ENCODE measurements at places on chromosomes 4 and X.

DNA sequence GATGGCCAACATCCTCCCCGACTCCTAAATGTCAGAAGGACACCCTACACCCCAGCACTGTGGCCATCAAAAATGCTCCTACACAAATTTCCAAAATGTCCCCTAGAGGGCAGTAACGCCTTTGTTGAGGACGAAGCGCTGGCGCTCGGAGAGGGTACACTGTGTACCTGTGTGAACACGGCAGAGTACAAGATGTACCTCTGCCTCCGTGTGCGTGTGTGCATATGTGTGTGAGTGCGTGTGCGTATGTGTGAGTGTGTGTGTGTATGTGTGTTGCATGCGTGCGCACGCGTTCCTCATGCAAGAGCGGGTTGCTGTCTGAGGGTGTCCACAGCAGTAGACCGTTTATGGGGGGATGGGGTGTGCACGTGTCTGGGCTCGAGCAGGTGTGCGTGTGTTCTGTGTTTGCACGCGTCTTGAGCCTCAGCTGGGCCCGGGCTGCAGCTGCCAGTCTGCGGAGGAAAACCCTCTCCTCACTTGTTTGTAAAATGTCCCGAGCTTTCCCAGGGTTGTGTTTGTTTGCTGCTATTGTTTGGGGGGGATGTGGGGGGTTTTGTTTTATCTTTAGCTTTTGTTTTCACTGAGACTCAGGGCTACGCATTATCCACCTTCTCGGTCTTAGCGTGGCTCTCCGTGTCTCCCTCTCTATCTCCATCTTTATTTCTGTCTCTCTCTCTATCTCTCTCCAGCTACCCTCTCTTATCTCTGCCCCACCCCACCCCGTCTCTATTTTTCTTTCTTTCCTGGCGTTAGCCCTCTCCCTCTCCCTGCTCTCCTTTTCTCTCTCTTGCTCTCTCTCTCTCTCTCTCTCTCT lies 10.4 kb upstream of the TSPYL2 start:
- no peak for DNase-seq

GRCh38 chrX:118867251-118867650 lies 43.6 kb downstream of the ZCCHC12 start:
- DNase-seq, result no peak

DNA sequence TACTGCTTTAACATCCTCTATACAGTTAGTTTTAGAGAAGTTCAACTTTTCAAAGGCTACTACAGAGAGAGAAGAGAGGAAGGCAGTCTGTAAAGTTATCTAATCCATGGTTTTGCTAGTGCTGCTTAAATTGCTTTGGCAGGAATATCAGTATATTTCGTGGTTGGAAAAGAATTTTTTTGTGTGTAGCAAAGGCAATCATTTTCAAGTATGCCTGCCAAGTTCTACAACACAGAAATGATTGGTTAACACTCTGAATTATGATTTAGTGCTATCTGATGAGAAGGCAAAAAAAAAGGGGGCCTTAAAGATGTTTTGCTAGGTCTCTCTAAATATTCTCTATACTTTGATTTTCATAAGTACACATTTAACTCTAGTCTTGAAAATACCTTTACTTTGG lies 133.1 kb downstream of the JADE1 start:
- DNase-seq, result no peak

GRCh38 chrX:114015966-114016365 lies 567.9 kb upstream of the HTR2C start:
- no peak for DNase-seq

DNA sequence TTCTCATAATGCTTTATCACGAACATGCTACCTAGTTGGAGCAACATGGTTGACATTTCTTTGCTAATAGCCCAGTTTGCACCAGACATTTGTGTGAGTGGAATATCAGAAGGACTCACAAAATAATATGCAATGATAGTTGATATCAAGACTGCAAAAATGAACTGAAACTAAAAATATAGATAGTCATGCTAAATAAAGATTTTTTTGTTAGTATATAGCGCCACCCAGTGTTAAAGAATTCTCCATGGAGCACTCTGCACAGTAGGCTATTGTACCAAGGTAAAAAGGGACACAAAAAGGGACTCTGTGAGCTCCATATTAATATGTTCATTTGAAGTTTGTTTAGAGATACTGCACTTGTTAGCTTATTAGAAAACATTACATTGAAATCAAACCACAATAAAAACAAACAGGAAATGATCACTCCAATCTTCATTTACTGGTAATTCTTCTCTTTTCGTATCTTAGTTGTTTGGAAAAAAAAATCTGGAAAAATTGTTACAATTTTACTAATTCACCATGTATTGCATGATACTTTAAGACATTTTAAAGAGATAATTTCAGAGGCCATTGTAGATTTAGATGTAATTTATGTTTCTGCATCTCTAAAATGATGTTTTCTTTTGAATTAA lies 1509.6 kb downstream of the ADGRL3 start:
- peak; percentile 11 for DNase-seq

- no peak for DNase-seq
These were observed 11.5 kb downstream of the STK26 start for GRCh38 chrX:132034648-132035047.

- no peak for DNase-seq
These were observed 259.5 kb downstream of the ARHGAP24 start for GRCh38 chr4:85734424-85734831.

DNA sequence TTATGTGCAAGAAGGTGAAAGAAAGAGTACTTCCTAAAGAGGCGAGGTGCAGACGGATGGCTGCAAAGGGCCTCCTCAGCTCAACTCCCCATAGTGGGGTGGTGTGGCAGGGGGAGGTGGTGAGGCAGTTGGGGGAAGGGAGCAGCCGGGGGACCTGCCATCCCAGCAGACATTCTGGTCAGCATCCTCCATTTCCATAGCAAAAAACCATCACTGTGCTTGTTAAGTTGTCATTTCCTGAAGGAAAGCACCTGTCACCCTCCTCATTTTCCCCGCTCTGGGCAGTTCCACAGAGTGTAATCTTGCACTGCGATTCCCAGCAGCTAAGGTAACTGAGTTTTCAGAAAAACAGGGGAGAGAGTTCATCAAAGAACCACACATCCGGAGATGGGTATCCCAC lies 51.5 kb downstream of the TSPAN5 start:
- no peak for DNase-seq

DNA sequence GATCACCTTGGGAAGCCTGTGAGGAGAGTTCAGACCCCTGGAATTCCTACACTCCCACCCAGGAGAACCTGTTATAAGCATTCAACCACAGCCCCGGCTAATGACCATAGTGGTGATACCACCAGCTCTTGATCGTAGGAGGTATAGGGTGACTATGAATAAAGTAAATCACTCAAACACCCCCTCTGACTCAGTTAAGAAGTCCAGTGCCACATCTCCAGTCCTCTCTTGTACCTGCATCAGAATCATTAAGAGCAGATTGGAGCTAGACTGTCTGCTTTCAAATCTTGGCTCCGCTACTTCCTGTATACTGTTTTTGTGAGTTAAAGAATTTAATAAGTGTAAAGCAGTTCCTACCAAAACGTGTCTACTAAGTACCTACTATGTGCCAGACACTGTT lies 565.1 kb upstream of the DIPK2B start:
- DNase-seq, result no peak

- DNase-seq, result no peak
These were observed 60.2 kb upstream of the GPC4 start for GRCh38 chrX:133475521-133475920.

- peak; percentile 22 for DNase-seq
These were observed 963 bp upstream of the USO1 start for GRCh38 chr4:75723163-75724065.

- DNase-seq, result no peak
These were observed 24.3 kb downstream of the CFAP97 start for GRCh38 chr4:185179488-185179887.

DNA sequence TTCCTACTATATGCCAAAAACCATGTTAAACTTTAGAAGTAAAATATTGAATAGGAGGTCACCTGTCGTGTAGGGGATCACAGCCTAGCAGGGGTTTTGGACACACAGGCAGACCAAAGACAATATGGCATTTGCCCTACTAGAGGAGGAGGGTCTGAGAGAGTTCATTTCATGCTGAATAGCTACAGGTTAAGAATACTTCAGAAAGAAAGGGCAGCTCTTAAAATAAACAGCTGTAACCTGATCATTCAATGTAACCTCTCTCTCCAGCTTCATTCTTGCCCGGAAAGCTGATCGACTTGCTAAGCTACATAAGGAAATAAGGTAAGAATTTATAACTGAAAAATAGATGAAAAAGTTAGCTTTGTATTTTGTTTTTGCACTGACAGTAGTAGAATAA lies 79.9 kb downstream of the MAOA start:
- no peak for DNase-seq

DNA sequence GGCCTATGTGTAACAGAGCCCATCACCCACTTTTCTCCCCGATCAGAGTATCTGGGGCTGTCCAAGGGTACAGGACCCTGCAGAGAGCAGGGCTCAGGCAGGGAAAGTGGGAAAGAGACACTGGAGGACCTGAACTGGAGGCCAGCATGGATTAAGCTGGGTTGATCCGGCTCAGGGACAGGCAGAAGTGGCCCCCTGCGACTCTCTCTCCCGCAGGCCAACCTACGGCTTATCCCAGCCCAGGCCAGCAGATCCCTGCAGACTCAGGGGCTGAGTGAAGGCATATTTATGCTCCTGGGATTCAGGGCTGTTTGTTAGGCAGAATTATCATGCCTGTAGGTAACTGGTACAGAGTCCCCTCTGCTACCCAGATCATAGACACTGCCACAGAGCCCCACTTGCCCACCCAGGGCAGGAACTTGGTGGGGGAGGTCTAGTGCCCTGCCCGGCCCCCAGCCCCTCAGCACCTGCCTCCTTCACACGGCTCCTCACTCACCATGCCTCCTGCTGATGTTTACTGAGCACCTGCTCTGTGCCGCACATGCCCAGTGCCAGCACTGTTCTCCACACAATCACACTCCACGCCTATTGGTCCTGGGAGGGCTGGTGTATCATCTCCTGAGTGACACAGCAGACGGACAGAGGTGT lies 87.3 kb downstream of the ADRA2C start:
- no peak for DNase-seq

DNA sequence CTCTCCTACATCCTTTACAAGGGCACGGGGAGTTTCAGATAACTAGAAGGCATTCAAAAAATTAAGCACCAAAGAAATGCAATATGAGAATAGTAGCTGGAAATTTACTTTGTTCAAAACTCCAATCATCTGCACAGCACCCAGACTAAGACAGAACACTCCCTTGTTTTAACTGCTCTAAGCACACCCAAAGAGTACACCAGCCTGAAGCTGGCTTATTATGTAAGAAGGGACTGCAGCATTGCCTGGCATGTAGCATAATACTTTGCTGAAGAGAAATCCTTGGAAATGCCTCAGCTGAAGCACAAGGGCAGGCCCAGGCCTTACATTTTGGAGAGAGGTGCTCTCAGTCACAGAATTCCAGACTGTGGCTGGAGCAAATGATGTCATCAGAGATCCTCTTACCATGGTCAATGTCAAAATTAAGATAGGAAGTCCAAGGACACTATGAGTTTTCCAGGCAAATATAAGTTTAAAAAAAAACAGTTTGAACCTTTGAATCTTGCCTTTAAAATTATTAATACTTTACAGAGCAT lies 14.8 kb downstream of the ARHGEF6 start:
- DNase-seq, result no peak

DNA sequence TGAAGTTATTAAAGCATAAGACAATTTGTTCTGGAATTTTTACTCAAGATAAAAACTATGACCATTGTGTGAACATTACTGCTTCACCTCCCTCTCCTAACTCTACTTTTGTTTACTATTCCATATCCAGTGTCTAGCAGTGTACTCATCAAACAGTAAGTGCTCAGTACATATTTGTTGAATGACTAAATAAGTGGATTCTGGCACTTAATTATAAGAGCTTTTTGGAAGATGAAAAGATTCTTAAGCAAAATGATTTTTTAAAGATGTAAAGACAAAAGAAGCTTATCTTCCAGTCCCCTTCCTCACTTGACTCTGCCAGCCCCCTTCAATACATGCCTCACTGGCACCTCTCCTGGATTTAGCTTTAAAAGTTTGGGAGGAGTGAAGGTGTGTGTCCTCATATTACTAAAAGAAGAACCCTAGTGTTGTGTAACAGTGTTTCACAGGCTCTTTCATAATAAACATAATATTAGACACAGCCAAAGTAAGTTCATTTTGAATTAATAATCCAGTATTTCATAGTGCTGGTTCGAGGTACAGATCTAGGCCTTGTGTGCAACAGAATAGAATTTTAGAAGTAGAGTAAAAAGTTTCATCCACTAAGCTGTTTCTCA lies 53.0 kb downstream of the GAB1 start:
- DNase-seq, result peak; percentile 26

DNA sequence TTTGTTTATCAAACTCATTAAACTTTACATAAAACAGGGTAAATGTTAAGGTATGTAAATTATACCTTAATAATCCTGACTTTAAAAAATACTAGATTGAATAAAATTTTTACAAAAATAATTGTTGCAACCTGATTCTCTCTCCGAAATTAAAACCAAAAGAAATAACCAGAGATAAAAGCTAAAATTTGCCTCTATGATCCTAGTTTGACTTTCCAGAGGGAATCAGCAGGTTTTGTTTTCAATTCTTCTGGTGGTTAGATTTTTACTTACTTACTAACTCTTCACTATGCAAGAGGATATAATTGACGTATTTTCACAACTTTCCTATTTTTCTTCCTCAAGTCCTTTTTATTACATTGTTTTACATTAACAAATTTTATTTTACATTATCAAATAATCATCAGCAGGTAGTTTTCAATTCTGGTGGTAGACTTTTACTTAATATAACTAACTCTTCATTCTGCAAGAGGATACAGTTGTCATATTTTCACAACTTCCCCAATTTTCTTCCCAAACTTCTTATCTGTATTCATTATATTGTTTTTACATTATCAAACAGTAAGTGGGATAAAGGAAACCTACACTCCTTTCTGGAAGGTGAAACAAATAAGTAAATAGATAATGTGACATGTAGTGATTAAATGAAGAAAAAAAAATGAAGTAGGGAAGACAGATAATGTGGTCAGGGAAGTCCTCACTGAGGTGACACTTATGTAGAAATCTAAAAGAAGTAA lies 52.2 kb downstream of the TBCK start:
- no peak for DNase-seq

- no peak for DNase-seq
These were observed 75.2 kb downstream of the ACOX3 start for GRCh38 chr4:8365353-8365752.

GRCh38 chrX:46559062-46559461 lies 13.8 kb upstream of the ZNF674 start:
- DNase-seq, result no peak

GRCh38 chr4:139814323-139815015 lies 148.8 kb downstream of the MGST2 start:
- DNase-seq, result peak; percentile 8

GRCh38 chr4:68404153-68404552 lies 43.1 kb upstream of the TMPRSS11E start:
- DNase-seq, result no peak

DNA sequence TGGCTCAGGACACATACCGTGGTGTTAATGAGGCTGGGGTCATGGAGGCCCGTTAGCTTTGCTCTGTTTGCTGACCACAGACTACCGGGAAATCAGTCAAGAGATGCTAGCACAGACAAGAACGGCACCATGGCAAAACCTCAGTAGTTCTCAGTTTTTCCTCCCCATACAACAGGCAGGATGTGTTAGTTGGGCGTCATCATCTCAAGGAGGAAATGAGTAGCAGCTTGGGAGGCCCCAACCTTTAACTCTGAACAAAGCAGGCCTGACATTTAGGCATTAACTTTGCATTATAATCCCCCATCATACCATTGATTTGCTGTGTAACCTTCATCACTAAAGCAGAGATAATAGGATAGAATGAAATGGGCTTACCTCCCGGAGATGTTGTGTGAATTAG lies 714.2 kb downstream of the RPA4 start:
- no peak for DNase-seq

GRCh38 chr4:53688186-53688790 lies 97.0 kb upstream of the LNX1 start:
- DNase-seq, result peak; percentile 23
